ENCODE measurements at places on chromosomes 6 and 20.

DNA sequence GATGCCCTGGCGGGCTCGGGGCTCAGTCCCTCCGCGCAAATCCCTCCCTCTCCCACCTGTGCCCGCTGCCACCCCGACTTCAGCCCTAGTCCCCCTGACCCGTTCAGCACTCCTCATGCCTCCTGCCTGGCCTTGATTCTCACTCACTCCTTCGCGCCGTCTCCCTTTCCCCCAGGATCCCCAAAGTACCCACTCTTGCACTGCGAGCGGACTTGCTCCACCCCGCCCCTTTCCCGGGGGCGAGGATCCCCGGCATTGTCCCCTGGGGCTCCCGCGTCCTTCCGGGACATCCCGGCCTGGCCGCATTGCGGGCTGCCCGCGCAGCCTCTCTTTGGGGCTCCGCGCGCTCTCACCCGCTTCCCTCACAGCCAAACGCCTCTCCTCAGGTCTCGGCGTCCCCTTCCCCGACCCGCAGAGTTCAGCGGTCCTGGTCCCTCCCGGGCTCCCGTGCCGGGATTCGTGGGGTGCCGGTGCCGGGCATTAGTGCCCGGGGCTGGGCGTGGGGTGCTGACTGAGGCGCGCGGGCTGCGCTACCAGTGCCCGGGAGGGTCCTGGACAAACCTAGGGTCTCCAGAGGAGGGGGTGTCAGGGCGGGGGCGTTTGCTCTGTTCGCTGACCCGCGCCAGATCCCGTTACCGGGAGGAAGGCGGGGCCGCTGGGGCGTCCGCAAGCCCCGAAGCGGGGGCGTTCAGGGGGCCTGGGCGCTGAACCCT is 45.5 kb upstream of the SUPT3H start:
- DNase-seq, result no peak

DNA sequence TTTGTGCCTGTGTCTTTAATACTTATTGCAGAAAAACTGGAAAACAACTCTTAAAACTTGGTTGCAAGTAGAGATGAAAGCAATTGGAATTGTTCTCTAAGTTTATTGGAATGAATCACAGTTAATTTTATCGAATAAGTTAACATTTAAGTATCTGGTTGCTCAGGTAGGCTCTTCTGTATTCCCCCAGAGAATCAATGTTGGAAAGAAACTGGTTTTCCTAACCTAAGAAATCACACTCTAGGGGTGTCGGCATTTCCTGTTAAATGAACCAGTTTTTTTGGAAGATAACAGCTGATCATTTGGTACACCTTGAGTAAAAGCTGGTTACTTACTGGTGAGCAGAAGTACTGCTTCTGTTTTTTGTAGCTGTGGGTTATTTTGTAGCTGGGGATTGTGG is 5.2 kb downstream of the TFAP2C start:
- no peak for DNase-seq

DNA sequence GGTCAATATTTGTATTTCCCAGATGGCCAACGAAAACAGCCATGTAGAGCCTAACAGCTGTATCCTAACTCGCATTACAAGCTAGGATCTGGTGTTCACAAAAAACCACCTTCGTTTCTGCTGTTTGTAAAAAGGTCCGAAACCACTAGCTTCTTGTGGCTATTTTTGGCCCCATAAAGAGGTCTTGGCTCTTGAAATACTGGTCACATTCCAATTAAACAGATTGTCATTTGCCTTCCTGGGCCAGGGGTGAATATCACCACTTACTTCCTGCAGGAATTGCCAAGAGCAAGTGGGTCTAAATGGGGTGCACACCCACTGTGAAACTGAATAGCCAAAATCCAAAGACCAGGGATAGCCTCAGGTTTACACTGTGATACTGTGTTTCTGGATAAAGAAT is 48.2 kb downstream of the TSHZ2 start:
- DNase-seq, result no peak

- no peak for DNase-seq
These were observed 139.1 kb upstream of the POU3F2 start for GRCh38 chr6:98695091-98695801.

DNA sequence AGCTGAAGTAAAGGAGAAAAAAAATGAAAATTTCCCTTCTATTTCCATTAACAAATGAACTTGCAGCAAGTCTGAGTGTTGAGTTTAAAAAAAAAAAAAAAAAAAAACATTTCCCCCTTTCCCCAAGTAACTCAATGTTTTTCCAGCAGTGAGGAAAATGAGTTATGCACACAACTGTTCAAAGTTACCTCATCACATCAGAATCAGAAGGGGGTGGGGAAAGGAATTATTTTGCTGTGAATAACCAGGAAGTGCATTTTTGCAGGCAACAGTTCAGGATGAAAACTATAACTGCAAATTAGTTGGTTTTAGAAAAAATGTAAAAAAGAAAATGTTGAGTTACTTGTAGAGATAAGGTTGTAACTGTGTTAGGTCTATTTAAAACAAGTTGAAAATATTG is 568.9 kb upstream of the CITED2 start:
- DNase-seq, result peak; percentile 91

GRCh38 chr6:6285679-6286078 is 34.8 kb downstream of the F13A1 start:
- no peak for DNase-seq
